Spleen (tissue), 13 donors: ENCODE measurements at places on chromosomes 5 and 9. TPM values are rescaled to one million over a fixed set of nuclear protein-coding genes. Genes with fewer than 3 reads are reported as not detected.
A peak's percentile ranks its signal among the peaks of the same experiment; 100 is the strongest.

XPA gene
- 19.7 TPM for total RNA-seq

BAAT gene
- not detected for total RNA-seq

DNA sequence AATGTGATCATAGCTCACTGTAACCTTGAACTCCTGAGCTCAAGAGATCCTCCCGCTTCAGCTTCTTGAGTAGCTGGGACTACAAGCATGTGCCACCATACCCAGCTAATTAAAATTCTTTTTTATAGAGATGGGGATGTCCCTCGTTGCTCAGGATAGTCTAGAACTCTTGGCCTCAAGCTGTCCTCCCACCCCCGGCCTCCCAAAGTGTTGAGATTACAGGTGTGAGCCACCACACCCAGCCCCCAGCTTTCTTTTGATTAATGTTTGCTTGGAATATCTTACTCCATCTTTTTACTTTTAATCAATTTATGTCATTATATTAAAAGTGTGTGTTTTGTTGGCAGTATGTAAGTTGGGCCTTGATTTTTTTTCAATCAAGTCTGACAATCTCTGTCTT is 59.4 kb upstream of the EXOC3 start:
- no peaks in the 10 kb centered on the region for H3K27me3 ChIP-seq
- no peak overlapping the region for H3K27ac ChIP-seq
- no peak for DNase-seq
- H3K36me3 ChIP-seq: no peaks in the 10 kb centered on the region
- H3K4me3 ChIP-seq: no peak overlapping the region

DNA sequence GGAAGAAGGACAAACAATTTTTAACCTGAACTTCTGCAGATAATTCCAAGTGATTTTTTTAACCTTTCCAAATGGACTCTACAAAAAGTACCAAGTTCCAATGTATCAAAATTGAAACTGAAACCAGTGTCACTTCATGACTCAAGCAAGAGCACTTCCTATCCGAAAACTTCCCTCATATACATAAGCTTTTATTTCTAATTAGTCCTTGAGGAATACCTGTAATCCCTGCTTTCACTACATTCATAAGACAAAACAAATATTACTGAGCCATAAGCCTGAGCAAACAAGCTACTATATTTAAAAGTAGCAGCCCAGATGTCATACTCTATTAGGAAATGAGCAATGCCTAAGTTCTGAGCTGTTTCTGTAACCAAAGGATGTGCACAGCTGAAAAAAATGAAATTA is 224.4 kb downstream of the EBF1 start:
- H3K4me3 ChIP-seq: no peak overlapping the region
- H3K27ac ChIP-seq: peak overlapping the region; percentile 72
- H3K27me3 ChIP-seq: no peaks in the 10 kb centered on the region
- no peaks in the 10 kb centered on the region for H3K36me3 ChIP-seq
- no peak for DNase-seq
